ENCODE measurements at places on chromosomes 2 and 18.

DNA sequence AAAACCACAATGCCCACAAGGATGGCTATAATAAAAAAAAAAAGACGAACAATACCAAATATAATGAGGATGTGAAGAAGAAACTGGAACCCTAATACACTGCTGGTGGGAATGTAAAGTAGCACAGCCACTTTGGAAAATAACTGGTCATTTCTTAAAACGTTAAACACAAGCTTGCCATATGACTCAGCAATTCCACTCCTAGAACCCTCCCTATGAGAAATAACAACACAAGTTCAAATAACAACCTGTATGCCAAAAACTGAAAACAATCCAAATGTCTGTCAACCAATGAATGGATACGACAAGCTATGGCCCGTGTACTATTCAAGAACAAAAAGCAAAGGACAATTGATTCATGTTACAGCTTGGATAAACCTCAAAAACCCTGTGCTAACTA is 7.0 kb upstream of the ALPK2 start:
- DNase-seq: peak; percentile 23

DNA sequence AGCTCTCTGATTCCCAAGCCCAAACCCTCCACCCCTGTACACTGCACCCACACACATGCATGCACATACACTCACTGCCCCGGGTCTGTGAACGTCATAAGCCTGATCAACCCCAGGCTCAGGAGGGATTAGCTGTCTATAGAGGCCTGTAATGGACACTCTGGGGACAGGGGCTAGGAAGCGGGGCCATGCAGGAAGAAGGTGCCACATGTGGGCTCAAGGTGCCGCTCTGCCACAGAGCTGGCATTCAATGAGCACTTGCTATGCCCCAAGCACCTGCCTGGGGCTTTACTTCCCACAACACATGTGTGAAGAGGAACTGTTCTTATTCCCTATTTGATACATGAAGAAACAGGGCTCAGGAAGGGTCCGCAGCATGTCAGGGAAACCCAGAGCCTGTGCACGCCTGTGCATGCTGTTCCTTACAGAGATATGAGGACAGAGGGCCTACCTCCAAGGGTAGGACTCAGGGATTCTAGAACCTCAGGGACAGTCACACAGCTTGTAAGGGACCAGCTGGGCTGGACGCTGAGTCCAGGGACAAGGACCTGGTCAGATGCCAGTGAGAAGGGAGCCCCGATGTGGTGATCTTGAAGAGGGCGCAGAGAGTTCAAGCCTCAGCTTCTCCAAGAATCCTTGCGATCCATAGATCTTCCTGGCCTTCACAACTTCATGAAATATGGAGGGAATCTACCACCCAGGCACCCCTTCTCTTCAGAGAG is 5.0 kb downstream of the BIN1 start:
- DNase-seq: no peak

DNA sequence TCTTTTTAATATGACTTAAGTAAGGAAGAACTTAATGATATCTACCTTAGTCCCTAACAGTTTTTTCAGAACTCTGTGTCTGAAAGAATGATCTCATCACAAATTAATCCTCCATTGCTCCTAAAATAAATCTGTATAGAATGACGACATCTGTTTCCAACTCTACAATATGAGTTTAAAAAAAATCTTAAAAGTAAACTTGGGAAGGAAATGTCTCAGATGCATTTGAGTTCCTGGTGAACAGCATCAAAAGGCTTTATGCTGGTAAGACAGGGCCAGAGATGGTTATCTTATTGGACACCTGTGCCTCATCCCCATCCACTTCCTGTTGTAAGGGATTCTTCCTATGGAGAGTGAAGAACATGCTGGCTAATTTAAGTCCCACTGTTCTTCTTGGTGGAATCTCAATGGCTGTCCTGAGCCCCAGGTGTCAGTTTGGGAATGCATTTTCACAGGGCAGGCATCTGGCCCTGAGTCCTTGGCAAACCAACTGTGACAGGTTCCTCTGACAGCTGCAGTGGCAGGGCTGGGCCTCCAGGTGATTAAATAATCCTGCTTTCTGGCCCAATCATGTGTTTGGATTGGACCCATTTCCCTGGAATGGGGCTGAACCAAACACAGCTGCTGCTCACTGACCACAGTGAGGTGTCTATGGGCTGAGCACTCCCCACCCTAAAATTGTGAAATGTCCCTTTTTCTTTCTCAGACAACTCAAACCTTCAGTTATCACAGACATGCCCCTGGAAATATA is 12.9 kb upstream of the NCKAP5 start:
- peak; percentile 36 for DNase-seq

DNA sequence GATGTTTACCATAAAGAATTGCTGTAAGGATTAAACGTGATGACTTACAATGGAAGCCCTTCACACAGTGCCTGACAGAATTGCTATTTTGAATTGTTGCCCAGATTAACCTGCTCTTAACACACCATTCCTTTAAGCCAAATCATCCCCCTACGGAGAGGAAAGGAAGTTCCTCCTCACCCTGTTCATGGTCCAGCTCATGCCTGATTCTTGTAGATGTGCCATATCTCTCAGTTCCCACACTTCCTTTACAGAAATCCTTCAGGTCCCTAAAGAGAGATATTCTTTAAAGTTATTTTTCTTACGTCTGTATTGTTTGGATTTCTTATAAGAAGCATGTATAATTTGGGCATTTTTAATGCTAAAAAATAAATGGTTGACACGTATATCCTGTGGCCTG is 127.5 kb upstream of the DAPL1 start:
- peak; percentile 42 for DNase-seq

DNA sequence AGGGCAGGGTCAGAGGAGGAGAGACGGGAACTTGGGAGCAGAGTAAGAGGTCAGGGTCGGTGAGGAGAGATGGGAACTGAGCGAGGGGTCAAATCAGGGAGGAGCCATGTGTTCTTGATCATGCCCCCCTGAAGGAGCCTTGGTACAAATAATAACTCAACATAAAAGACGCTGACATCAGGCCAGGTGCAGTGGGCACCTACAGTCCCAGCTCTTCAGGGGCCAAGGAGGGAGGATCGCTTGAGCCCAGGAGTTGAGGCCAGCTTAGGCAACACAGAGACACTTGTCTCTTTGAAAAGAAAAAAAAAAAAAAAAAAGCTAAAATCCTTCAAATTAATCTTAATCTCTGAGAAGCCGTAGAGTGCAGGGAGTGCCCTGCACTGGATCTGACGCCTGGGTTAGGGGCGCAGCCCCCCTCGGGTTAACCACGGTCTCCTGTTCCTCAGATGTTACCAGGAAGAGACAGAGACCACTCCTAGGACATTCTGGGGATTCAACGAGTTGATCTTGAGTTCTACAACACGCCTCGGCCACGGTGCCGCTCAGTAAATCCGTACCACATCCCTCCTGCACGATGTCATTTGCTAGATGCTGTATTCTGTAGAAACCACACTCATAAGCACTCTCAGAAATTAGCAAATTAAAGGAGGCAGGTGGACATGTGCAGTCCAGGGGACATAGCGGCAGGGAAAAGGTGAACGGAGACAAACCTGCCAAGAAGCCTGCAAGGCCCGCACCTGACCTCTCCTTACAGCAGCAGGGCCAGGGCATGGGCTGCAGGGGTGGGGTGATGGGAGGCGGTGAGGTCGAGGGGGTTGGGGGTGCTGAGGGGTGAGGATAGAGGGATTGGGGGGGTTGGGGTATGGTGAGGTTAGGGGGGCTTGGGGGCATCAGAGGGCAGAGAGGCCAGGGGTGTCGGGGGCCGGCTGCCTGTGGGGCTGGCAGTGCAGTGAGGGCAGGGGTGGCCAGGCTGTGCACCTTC is 29.2 kb downstream of the SLC66A2 start:
- DNase-seq: no peak

DNA sequence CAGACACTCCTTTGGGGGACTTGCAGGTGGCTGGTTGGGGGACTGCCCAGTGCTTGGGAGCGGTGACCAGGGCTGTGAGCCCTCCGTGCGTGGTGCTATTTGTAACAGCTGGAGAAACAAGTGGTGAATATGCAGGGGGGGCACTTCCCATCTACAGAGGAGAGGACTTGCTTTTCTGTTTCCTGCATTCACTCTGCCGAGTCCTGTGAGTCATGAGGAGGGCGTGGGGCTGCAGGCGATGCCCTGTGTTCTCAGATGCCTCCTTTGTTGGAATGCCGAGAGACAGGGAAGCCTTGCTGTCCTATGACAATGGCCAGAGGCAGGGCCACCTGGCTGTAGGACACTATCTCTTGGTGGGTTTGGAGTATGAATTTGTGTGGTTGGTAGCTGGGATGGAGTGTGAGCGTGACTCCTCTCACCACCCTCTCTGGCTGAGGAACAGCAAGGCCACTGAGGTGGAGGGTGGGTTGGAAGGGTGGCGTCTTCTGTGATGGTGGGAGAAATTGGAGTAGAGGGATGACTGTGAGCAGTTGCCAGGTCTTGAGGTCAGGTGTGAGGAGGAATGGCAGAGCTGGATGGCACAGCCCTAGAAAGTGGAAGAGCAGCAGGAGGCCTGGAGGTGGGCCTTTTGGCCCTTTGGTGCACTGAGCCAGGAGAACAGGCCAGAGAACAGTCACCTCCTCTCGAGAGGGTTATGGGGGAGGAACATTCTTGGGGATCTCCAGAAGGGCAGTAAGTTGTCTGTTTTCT is 24.3 kb downstream of the FHOD3 start:
- no peak for DNase-seq

GRCh38 chr2:222734703-222735014 is 63.2 kb downstream of the MOGAT1 start:
- DNase-seq: no peak

- DNase-seq: no peak
Measured at GRCh38 chr2:220432645-220433044, 805.2 kb downstream of the SLC4A3 start.

DNA sequence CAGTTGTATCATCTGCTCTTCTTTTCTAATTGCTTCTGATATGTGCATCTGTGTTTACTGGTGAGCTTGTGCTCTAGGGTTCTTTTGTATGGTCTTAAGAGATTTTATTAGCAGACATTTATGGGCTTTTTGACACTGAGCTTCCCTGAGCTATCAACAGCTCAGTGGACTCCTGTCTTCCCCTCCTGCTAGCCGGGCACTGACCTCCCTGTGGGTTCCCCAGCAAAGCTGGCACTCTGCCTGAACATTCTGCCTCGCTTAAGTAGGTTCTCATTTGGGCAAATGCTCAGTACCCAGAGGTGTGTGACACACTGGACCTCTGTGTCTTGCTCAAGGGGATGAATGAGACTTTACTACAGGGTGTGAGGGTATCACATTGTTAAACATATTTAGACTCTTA is 15.8 kb downstream of the TRAF3IP1 start:
- DNase-seq: no peak
